ENCODE measurements at places on chromosomes 2 and 18. TPM values are rescaled to one million over a fixed set of nuclear protein-coding genes. Genes with fewer than 3 reads are reported as not detected.

ZNF519 gene
- 21.9 TPM for total RNA-seq

DNA sequence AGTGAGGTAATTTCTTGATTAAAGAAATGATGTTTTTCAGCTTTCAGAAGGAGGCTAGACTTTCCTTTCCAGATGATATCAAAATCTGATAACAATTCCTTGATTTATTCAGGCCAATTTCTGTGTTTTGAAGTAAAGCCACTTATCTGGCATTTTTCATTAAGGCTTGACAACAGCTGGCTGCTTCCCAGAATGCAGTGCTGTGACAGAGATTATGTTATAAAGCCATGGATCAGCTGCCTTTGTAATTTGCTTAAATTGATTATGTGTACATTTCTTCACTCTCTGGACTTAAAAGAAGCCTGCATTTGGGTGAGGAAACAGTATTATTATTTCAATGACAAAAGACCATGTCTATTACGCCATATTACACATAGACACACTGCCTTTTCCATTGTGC is 136.0 kb downstream of the PLCL1 start:
- H3K27me3 ChIP-seq, result no peaks in the 10 kb centered on the region
- no peak for DNase-seq
- no peak overlapping the region for H3K4me3 ChIP-seq
- no peak overlapping the region for H3K27ac ChIP-seq

DNA sequence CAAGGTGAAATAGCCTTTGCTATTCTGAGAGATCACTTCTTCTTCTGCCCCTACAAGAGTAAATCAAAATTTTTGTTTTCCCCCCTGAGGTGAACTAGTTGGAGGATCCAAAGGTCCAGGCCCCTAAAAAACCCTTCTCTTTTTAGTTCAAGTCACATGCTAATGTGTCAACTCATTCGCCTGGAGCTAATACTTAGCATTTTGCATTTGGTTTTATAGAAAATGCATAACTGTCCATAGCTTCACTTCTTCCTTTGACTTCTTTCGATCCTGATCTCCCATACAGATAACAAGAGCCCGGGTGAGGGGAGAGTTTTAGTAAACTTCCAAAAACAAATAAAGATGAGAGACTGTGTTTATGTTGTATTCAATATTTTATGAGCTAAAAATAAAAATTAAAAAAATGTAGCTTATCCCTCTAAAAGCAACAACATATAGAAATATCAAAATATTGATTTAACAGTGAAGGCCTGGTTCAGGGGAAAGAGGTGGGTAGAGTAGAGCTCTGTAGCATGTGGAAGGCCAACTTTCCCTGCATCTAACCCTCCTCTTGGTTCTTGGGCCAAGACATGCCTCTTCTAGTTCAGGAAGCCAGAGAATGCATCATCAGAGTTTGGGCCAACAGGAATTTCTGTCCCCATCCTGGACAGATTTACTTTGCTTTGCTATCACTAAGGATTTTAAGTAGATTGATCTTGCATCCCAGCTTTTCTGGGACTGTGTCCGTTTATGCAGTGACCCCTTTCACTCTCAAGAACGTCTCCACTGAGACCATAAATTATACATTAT is 333.8 kb downstream of the ALK start:
- no peaks in the 10 kb centered on the region for H3K36me3 ChIP-seq
- H3K4me3 ChIP-seq, result no peak overlapping the region
- no peaks in the 10 kb centered on the region for H3K4me1 ChIP-seq
- DNase-seq, result no peak

DNA sequence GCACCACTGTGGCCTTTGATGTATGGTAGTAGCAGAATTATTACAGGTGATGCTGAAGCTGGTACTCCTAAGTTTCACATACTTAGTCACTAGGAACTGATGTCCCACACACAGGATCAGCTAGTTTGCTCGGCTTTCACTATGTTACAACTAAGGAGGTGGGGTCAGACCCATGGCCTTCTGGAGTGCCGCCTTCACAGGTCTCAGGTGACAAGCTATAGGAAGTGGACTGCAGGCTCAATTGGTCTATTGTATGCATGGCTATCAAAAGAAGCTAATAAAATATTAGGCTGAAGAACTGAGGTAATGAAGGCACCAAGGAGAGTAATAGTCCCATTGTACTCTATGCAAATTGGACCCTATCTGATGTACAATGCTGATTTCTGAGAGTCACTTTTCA is 170.6 kb downstream of the DLGAP1 start:
- DNase-seq, result no peak
- H3K27me3 ChIP-seq, result no peaks in the 10 kb centered on the region
- H3K27ac ChIP-seq, result no peak overlapping the region
- peaks cover 8% of the 10 kb centered on the region for H3K4me1 ChIP-seq

Measured in H9 (cell line).